Stimulated activated CD4-positive, alpha-beta T cell treated with anti-CD3 and anti-CD28 coated beads, Interleukin-4, amount 100 ng/mL, for 1 hour (primary cell): ENCODE measurements at places on chromosomes 7 and 10.

DNA sequence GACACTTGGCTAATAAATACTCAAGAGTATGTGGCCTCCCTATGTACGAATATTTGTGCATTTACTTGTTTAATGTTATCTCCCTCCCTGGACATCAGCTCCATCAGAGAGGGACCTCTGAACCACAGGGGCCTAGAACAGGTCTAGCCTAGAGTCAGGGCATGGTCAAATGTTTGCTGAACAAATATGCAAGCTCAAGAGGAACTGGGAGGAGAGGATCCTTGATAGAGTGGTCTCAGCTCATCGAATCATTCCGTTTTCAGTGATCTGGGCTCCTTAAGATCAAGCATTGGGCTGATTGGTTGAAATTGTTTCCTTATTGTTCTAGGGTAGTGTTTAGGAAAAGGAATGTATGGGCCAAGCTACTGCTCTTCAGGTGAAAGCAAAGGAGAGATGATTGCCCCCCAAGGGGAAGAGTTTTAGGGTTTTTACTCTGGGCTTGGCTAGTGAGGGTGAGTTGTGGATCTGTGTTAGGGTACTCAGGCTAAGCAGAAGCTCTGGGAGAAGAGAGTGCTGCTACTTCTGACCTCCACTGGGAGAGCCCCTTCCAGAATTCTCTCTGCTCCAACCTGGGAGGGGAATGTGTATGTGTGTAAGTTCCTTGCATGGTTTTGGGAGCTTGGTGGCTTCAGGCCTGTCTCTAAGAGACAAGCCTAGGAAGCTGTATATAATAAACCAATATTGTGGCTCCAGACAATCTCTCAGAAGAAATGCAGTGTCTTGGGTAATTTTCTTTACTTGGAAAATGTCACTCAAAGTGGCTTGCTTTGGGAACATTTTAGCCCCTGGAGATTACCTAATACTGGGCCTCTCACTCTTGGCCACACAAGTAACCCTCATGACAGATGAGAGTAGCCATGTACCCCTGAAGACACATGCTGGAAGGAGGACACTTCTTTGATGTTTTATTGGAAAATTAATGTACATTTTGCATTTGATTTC lies 110.0 kb downstream of the EMX2 start:
- DNase-seq: no peak

DNA sequence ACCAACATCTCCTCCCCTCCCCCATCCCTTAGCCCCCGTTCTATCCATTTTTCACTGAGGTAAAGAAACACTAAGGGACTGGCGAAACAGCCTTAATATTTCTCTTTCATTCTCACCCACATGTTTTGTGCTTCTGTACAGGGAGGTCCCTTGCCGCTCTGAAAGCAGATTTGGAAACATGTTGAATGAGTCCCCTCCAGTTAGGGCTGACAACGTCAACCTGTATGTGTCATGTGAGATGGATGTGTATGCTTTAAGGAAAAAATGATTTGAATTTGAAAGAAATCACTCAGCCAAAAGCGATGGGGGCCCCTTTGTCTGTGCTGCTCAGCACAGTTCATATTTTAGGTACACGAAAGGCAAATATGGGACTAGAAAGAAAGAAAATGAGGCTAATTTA lies 314.3 kb upstream of the LRGUK start:
- DNase-seq: no peak

GRCh38 chr7:108181073-108181985 lies 51.2 kb upstream of the LAMB4 start:
- no peak for DNase-seq

DNA sequence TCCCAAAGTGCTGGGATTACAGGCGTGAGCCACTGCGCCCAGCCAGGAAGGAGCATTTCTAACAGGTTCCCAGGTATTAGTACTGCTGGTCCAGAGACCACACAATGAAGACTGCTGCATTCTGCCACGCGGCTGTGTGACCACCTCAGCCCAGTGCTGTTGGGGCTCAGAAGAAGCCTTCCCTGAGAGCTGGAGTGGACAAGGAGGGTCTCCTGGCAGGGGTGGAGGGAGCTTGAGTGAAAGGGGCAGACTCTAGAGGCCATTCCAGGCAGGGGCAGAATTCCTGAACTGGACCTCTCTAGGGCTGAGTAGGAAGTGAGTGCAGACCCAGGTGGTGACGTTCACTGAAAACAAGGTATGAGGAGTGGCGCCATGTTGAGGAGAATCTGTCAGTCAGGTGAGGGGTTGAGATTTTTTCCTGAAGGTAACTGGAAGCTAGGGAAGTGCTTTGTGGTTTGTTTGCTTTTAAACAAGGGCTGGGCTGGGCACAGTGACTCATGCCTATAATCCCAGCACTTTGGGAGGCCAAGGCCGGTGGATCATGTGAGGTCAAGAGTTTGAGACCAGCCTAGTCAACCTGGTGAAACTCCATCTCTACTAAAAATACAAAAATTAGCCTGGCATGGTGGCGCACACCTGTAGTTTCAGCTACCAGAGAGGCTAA lies 67.6 kb downstream of the TACC2 start:
- DNase-seq: no peak

- no peak for DNase-seq
These were observed 202.8 kb downstream of the BMPER start for GRCh38 chr7:34108165-34108564.

GRCh38 chr7:15248514-15248913 lies 313.3 kb downstream of the AGMO start:
- DNase-seq: no peak

DNA sequence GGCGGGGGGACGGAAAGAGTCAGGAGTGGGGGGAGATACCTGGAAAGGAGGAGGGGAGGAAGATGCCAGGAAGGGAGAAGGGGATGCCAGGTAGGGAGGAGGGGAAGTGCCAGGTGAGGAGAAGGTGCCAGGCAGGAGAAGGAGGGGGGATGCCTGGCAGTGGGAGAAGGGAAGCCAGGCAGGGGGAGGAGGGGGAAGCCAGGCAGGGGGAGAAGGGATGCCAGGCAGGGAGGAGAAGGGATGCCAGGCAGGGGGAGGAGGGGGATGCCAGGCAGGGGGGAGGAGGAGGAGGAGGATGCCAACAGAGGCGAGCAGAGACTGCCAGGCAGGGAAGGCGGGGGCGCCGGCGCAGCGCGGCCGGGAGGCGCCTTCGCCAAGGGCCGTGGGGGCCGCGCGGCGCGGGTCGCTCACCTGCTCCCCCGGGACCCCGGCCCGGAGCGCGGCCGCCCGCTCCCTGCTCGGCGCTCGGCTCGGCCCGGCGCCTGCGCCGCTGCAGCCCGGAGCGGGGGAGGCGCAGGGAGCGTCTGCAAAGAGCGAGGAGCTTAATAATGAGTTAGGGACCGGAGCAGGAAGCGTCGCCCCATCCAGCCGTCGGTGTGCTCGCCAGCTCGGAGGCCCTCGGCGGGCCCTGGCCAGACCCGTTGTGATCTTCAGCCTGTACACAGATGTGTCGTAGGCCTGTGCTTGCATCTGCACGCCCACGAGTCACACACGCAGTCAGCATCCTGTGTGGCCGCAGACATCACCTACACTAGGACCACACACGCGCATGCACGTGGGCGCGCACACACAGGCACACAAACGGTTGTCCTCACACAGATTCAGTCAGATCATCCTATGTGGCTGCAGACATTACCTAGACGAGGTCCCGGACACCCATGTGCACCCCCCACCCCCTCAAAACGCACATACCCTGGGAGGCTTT lies 28.4 kb upstream of the SMARCD3 start:
- DNase-seq: peak; percentile 66

- DNase-seq: no peak
These were observed 6.6 kb downstream of the EEPD1 start for GRCh38 chr7:36159618-36160017.

GRCh38 chr7:104976966-104977636 lies 36.9 kb upstream of the KMT2E start:
- no peak for DNase-seq
